Regular cardiac myocyte (primary cell): ENCODE measurements at places on chromosomes 4 and X. TPM values are rescaled to one million over a fixed set of nuclear protein-coding genes. Genes with fewer than 3 reads are reported as not detected.

The MAGEB10 gene
- total RNA-seq, result not detected in 2 replicates

The SOWAHB gene
- not detected in 2 replicates for total RNA-seq

The HSFX4 gene
- not detected in 2 replicates for total RNA-seq

The NLGN4X gene
- under 0.01 TPM in 2 replicates for total RNA-seq

The C4orf50 gene
- total RNA-seq, result under 0.01 TPM in 1 of 2 replicates, not detected in the other

The NAT8L gene
- under 0.01 TPM in 2 replicates for total RNA-seq
